Amniotic epithelial cell (primary cell): ENCODE measurements at places on chromosomes 13 and 19.

- peak; percentile 47 for DNase-seq
Observed at GRCh38 chr13:33087091-33087490, 70.9 kb downstream of the KL start.

DNA sequence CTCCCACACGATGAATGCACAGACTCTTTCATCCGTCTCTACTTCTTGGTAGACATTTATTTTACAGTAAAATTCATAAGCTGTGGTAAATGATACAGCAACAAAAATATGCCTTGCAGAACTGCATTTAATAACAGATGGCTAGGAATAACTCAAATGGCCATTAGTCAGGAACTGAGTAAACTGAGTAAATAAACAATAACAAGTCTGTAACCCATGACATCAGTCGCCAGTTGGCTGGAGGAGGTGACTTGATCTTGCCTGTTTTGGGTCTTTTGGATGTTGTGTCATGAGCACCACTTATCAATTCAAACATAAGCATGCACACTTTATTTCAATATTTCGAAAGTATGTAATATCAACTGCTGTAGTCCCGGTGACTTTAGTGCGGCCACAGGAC is 632.6 kb upstream of the ARGLU1 start:
- no peak for DNase-seq

- peak; percentile 86 for DNase-seq
Observed at GRCh38 chr19:50368649-50369570, 3.5 kb upstream of the NAPSA start.

- no peak for DNase-seq
Observed at GRCh38 chr19:47022140-47022536, 2.5 kb downstream of the NPAS1 start.

DNA sequence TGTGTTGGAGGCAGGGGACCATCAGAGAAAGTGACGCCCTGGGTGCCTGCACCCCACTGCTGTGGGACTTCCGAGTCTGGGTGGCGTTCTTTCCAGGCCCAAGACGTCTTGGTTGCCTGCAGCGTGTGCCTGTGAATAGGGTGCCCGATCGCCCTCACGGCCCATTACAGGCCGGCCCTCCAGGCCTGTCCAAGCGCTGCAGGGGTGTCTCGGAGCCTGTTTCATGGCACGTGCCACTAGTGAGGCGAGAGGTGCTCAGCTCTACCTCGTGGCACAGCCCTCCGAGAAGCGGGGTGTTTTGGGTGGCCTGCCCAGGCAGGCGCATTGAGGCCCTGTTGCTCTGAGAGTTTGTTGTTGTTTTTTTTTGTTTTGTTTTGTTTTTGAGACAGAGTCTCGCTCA is 30.1 kb downstream of the DOT1L start:
- no peak for DNase-seq

DNA sequence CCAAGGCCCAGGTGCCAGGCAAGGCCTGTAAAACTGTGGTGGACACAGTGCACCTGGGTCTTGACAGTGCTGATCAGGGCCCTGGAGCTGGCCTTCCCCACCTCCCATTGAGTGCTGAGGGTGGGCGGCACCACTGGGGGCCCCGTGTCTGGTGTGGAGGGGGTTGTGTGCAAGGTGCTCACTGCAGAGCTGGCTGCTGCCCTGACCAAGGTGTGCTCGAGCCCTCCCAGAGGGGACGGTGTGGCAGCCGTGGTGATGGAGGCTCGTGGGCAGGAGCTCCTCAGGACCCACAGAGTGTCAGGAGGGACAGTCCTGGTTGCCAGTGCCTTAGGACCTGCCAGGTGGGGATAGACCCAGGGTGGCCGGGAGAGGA is 23.0 kb downstream of the ATP4B start:
- no peak for DNase-seq

DNA sequence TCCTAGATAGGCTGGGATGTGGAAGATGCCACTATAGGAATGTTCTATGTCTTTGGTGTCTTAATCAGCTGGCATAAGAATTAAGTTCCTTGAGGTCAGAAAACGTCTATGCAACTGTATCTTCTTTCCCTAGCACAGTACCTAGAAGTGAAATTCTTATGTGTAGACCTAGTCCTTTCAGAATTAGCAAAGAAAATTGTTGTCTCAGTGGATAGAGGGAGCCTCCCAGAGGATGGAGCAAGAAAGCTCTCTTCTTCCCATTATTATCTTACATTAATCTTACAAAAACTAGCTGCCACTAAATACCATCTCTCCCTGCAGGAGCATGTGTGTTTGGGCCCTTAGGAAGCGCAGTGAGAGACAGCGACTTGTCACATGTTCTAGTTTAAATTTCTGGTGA is 11.6 kb downstream of the CLDN10 start:
- peak; percentile 11 for DNase-seq

DNA sequence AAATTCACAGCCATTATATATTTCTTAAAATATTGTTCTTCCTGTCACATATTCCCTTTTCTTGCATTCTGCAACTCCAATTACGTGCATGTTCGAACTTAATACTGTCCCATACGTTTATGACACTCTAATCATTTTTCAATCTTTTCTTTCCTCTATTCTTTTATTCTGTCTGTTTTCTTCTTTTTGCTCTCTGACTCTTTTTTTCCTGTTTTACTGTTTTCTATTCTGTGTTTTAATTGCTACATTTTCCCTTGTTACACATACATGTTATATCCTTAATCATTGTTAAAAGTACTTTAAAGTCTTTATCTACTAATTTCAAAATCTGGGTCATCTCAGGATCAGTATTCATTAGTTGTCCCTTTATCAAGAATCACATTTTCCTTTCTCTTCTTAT is 1149.1 kb upstream of the PCDH20 start:
- no peak for DNase-seq

DNA sequence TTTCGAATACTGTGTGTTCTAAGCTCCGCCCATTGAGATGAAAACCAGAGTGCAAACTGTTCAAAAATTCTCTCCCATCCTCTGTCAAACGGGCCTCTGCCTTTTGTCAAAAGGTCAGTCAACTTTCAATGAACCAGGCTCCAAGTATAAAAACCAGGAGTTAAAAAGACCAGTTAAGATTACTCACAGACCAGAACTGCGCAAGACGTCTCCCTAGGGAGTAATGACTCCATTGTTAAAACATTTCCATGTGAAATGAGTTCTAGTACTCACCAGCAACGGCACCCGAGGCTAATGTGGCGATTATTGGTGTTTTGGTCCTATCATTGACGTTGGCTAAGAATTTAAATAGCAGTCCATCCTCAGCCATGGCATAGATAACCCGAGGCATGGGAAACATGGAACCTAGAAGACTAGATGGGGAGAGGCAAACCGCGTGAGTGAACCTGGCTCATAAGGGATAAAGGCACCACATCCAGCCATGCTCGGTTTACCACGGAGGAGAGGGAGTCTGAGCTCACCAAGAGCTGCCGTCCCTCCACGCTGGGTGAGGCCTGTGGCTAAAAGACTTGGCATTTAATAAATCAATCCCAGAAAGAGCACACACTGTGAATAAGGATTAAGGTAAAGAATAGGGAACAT is 73.3 kb downstream of the SLC7A1 start:
- DNase-seq: peak; percentile 96

DNA sequence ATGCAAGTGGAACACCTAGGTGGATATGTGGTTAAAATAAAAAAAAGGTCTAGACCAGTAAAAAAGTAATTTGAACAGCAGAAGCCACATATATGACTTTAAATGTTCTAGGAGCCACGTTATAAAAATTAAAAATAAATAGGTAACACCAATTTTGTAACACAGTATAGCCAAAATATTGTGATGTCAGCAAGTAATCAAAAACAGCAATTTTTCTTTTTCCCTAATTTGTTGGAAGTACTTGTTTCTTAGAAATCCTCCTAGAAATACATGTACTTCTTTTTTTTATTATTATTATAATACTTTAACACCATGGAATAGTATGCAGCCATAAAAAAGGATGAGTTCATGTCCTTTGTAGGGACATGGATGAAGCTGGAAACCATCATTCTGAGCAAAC is 25.7 kb upstream of the C1QTNF9B start:
- no peak for DNase-seq

GRCh38 chr19:40632311-40633036 is 31.3 kb downstream of the LTBP4 start:
- DNase-seq: no peak

DNA sequence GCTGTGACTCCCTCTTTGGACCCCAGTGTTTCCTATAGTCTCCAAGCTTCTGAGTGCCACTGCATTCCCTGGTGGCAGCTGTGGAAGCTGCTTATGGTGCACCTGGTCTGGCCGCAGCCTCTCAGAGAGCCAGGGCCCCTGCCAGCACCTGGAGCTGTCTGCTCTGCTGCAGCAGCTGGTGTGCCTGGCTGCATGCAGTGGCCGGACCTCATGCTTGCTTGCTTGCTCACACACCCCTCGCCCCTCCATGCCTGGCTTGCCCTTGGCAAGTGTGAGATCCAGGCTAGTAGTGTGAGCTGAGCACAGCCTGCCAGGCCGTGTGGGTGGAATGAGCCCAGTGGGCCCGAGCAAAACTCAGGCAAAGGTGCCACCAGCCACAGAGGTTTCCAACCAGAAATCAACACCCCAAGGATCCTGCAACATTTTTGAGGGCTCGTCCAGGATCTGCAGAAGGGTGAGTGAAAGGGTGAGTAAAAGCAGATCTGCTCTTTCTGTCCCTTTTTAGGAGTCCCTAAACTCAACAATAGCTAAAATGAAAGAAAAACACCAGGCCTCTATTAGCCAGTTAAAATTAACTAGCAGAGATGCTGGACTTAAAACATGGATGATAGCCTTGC is 7.6 kb upstream of the MLLT1 start:
- DNase-seq: peak; percentile 39

GRCh38 chr13:24185591-24186232 is 25.2 kb downstream of the SPATA13 start:
- peak; percentile 93 for DNase-seq

- DNase-seq: peak; percentile 72
Observed at GRCh38 chr13:59946944-59947343, 216.8 kb downstream of the DIAPH3 start.

- DNase-seq: peak; percentile 66
Observed at GRCh38 chr13:49679246-49679645, 12.0 kb downstream of the EBPL start.

GRCh38 chr13:77415253-77416071 is 88.6 kb upstream of the MYCBP2 start:
- DNase-seq: no peak

GRCh38 chr13:30720172-30720869 is 15.0 kb upstream of the ALOX5AP start:
- DNase-seq: no peak

DNA sequence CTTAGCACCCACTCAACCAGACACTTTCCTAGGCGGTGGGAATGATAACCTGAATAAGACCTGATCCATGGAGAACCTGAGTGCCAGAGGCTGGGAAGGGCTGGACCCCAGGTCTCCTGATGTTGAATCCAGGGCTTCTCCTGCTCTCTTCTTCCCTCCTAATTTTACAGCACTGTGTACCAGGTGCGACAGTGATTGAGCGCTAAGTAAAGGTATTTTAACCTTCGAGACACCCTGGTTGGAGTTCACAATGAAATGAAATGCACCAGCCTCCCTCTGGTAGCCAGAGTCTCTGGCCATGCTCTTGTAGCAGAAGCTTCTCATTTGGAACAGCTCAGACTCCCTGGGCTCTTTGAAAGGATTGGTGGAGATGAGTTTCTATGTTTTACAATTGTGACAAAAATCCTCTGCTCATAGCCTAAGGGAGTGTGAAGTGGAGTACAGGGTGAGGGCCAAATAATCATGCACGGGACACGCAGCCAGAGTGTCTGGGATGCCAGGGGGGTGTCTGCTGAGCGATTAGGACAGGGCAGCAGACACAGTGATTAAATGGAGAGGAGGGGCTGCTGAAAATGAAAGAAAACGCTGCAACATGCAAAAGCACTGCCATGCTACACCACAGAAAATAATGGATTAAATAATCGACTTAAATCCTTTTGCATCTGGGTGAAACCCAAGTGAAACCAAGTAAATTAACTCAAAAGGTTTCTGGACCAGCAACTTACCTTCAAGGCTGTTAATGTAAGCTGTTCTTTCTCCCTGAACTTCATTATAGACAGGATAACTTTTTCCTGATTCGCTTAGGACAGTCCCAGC is 83.8 kb downstream of the FAM216B start:
- DNase-seq: no peak

GRCh38 chr19:49415102-49415809 is 8.0 kb downstream of the PTH2 start:
- no peak for DNase-seq

DNA sequence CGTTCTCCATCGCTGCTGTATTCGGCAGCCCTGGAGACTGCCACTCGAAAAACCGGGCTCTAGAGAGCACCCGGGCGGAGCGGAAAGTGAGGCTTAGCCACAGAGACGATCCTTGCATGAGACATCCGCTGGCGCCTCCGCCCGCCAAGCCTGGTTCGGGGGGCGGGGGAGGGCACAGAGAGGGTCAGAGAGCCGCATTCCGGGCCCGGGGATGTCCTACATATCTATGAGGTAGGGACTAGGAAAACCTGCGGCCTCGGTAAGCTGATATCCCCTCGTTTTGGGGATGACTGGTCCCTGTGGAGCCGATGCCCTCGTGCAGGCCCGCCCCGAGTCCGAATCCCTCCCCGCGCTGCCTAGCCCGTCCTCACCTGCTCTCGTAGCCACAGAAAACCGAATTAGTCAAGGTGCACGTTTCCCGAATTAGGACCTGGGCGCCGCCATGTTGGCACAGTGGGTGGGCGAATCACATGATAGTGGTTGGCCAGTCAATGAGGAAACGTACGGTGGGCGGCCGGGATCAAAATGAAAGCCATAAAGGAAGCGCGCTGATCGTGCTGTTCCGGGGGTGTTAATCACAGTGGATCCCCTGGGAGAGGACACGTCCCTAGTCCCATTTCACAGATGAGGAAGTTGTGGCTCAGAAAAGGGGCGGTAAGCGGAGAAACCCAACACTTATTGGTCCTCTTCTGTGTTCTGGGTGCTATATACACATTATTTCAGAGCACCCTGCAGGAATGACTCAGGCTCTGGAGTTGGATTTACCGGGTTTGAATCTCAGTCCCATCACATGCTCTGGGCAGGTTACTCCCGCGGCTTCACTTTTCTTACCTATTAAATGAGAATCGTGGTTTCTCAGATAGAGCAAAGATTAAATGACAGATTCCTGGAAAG is at the start of gene TRMT1:
TSS of gene TRMT1 (minus strand) at position 459 of the 894 bp plus-strand sequence. CDS start at position 118, 341 bp downstream.
- DNase-seq: peak; percentile 91

DNA sequence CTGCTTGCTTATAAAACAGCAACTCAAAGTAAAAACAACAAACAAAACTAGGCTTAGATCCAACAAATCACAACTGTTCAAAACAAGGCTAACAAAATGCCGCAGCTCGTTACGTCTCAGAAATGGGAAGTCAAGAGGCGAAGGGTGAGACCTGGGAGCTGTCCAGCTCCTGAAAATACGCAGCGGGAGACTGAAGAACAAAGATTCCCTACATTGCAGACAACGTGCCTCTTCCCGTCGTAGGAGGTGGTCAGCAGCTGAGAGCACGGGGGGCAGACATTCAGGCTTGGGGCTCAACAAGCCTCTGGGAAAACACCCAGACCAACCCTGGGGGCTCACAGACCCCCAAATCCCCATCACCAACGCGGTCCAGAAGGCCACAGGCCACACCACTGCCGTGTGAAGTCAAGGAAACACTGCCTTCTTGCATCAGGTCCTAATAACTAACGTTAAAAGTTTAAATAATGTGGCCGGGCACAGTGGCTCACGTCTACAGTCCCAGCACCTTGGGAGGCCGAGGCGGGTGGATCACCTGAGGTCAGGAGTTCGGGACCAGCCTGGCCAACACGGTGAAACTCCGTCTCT is 13.5 kb downstream of the PLPP2 start:
- peak; percentile 53 for DNase-seq
